ENCODE measurements at places on chromosomes 7 and 10.

DNA sequence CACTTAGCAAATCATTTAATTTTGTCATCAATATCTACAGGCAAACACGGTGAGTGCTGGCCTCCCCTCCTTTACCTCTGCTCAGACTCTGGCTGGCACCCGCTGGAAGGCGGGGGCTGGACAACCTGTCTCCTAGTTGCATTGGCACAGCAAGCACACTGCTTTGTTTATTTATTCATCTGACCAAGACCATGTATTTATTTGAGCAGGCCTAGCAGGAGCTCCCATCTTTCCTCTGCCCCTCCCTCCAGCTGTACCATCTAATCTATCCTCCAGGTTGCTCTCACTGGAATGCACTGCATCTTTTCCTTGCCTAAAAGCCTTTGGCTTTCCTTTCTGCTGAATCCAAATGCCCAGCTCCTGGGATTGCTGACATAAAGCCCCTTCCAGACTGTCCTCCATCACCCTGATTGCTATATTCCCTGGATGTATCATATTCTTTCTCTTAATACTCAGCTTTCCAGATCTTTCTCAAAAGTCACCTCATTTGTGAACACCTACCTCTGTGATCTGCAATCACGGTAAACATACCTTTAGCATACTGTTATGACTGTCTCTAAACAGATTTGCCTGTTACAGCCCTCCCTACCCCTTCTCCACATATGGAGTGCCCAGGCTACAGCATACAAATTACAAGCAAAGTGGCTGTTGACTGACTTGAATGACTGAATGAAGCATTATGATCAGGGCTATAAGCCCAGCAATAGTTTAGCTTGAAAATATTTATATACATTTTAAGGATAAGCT, 9.6 kb downstream of the ELMO1 start:
- DNase-seq = no peak

GRCh38 chr7:1255080-1255816, 22.6 kb downstream of the UNCX start:
- DNase-seq = no peak

GRCh38 chr7:100089458-100090196, 858 bp downstream of the COPS6 start:
- DNase-seq = no peak

GRCh38 chr7:75916259-75916658, 1.3 kb downstream of the POR start:
- DNase-seq = no peak

GRCh38 chr10:113026679-113027078, 76.6 kb downstream of the TCF7L2 start:
- no peak for DNase-seq

DNA sequence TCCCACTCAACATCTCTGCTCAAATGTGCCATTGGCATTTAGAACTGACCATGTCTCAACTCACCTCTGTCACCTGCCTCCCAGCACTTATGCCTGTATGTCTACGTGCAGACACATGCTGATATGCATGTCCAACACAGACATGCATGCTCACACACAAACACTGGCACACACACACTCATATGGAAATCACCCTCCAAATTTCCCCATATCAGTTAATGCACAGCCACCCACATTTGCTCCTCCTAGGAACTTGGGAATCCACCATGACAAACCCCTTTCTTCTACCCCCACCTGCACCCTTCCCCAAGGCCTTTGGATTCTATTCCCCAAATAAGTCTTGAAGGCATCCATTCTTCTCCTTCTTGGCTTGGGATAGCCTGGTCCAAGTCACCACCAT, 4.4 kb downstream of the FAM170B start:
- DNase-seq = no peak

- DNase-seq = no peak
Measured at GRCh38 chr10:30587522-30588031, 42.0 kb downstream of the LYZL2 start.

- DNase-seq = no peak
Measured at GRCh38 chr10:21499701-21500577, 25.5 kb downstream of the SKIDA1 start.

DNA sequence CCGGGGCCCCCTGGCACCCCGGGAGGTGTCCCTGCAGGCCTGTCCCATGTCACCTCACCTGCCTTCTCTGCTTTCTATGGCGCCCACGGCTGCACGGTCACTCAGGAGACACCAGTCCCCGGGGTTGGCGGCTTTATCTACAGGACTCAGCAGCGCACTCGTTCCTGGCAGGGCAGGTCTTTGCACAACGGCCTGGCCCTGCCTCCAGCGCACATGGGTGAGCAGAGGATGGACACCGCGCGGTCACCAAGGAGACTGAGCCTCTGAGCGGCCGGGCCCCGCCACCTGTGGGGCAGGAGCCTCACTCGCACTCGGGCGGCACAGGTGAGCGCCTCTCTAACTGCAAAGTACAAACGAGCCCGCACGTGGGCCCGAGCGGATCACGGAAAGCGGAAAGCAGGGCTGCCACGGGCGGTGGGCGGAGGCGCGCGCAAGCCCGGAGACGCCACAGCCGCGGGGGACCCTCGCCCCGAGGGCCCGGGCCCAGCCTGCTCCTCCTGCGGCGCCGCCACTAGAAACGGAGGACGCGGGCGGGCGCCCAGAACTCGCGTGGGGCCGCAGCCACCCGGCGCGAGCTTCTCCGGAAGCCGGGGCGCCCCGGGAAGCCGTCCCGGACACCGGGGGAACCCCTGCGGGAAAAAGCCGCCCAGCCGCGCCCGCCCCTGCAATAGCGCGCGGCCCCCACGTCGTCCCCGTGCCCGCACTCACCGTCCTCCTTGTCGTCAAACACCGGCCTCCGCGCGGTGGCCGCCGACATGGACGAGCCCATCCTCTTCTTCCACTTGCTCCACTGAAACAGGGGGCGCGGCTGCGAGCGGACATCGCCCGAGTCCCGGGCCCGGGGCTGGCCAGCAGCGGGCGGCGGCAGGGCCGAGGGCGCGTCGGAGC, 642 bp downstream of the STK32C start:
- DNase-seq = peak; percentile 36

DNA sequence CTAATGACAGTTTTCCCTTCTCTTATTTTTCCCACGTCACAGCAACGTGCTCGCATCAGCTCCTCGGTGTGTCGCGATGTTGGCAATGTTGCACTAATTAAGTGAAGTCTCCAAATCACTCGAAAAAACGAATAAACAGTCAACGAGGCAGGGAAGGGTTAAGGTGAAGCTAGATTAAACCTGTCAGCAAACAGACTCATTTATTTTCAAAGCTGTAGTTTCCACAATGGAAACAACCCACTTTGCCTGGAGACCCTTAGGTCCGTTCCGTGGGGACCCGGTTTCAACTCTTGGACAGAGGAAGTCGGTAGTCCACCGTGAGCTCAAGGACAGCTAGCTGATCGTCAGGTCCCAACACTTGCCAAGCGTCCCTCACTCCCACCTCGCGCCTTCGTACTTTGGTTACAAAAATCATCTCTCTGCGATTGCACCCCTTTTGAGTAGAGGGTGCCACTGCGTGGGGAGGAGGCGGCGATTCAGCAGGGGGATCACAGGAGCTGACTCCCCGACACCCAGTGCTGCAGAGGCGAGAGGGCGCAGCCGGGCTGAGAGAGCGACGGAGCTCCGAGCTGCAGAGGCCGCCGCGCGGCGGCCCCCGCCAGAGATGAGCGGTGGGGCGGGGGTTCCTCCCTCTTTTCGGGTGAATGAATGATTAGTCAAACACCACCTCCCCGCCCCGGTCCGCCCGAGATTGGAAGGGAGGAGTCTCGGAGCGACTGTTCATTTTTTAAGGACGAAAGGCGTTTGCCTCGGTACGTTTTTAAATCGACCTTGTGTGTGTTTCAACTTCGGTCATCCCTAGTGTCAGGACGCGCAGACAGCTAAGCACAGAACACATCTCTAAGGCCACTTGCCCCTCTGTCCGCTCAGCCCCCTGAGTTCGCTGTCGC, 1.3 kb upstream of the BMPER start:
- DNase-seq = no peak

- DNase-seq = no peak
Measured at GRCh38 chr10:88467835-88468485, 115.2 kb downstream of the RNLS start.
